Muscle of leg (tissue), 16 donors: ENCODE measurements at places on chromosomes 11 and 22. TPM values are rescaled to one million over a fixed set of nuclear protein-coding genes. Genes with fewer than 3 reads are reported as not detected.
A peak's percentile ranks its signal among the peaks of the same experiment; 100 is the strongest.

- H3K4me3 ChIP-seq, result no peak overlapping the region
- no peaks in the 10 kb centered on the region for H3K27me3 ChIP-seq
- peaks cover 31% of the 10 kb centered on the region for H3K4me1 ChIP-seq
- no peak overlapping the region for H3K27ac ChIP-seq
- H3K36me3 ChIP-seq, result peaks cover 10% of the 10 kb centered on the region
Measured at GRCh38 chr11:12234221-12234620, 123.8 kb downstream of the MICAL2 start.

DNA sequence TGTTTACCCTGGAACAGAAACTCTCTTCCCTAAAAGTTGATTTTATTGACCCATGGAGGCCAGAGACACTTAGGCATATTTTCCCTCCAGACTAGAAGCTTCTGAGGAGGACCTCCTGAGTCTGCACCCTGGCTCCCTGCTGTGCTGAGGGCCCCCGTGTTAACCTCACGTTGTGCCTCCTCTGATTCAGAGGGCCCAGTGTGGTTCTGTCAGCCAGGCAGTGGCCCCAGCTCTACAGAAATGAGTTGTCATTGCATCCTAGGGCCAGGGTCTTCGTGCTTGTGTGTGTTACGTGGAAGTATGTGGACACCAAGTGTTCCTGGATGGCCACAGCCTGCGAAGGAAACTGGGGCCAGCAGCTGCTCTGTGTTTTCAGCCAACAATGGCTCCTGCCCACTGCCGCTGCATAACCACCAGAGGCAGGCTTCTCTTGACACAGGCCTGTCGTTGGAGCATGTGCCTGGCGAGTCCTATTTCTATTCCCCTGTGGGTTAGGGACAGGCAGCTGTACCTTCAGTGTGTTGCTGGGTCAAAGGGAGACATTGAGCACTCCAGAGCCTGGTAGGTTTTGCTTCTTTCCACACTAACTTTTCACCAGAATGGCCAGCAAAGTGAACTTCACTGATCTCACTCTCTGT is 44.5 kb downstream of the MED15 start:
- H3K36me3 ChIP-seq, result peaks cover 34% of the 10 kb centered on the region
- peak overlapping the region; percentile 90 for H3K27ac ChIP-seq
- no peak overlapping the region for H3K4me3 ChIP-seq

DNA sequence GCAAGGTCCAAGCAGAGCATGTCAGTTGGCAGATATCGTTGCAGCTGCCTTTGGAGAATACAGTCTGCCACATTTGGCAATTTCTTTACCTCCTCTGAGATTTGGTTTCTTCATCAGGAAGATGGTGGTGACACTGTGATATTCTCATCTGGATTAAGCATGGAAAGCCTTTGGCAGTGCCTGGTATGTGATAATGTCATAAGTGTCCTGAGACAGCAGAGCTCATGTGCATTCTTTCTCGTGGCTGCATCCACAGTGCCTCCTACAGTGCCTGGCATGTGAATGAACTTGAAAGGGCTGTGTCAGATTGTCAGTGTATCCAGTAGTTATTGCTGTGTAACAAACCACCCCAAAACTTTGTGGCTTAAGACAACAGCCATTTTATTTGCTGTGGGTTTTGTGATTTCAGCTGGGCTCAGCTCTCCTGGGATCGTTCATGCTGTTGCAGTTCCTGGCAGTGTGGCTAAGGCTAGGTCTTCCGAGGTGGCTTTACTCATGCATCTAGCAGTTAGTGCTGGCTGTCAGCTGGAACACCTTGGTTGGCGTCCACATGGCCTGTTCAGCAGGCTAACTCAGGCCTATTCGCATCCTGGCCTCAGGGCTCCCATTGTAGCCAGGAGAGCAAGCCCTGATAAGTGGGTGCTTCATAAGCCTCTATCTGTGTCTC is 35.7 kb upstream of the MICAL2 start:
- peaks cover 6% of the 10 kb centered on the region for H3K4me1 ChIP-seq
- no peak overlapping the region for H3K4me3 ChIP-seq
- no peaks in the 10 kb centered on the region for H3K27me3 ChIP-seq
- DNase-seq, result no peak

DNA sequence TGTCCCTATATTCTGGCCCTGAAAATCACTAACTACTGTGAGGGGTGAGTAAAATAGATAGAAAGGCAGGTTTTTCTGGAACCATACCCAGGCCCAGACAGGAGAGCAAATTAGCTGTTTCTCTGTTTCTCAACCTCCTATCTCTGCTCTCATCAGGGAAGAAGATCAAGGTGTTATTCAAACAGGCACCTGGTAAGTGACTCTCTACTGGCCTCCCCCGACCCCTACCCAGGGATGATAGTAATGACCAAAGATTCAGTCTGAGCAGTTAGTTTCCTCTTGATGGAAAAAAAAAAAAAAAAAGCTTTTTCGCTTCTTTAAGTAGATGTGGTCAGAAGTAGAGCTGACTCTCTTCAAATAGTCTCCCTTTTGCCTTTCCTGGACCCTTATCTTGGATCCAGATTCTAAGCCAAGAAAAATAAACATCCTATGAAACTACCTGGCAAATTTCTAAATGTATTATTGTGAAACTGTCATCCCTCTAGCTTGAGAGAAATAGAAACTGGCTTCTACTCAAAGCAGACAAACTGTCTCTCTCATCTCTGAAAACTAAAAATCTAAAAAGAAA is 9.9 kb downstream of the LRRC4C start:
- no peaks in the 10 kb centered on the region for H3K27me3 ChIP-seq
- H3K4me3 ChIP-seq, result no peak overlapping the region
- H3K27ac ChIP-seq, result no peak overlapping the region

DNA sequence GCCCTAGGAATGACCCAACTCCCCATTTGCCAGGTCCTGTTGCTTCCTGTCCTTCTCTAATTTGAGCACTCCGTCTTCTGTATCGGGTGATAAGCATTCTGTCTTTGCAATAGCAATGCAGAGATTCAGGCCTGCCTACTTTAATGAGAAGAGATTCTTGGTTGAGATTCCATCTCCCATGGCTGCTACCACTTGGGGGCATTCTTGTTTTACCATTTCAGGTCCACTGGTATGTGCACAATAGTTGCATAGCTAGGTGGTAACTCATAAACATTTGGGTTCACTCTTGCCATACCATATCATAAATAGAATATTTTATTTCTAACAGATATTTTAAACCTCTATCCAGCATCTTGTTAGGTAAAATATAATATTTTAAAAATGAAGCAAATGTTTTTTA is 34.4 kb upstream of the CALCB start:
- no peak overlapping the region for H3K27ac ChIP-seq
- no peaks in the 10 kb centered on the region for H3K4me1 ChIP-seq
- peaks cover 2% of the 10 kb centered on the region for H3K27me3 ChIP-seq
- H3K4me3 ChIP-seq, result no peak overlapping the region

GRCh38 chr22:46362203-46362933 is 26.9 kb downstream of the TRMU start:
- peaks cover 5% of the 10 kb centered on the region for H3K27me3 ChIP-seq
- peaks cover 8% of the 10 kb centered on the region for H3K36me3 ChIP-seq
- no peak overlapping the region for H3K27ac ChIP-seq

USP2 gene
- total RNA-seq, result 8.3 TPM

ZP1 gene
- not detected for total RNA-seq

DNA sequence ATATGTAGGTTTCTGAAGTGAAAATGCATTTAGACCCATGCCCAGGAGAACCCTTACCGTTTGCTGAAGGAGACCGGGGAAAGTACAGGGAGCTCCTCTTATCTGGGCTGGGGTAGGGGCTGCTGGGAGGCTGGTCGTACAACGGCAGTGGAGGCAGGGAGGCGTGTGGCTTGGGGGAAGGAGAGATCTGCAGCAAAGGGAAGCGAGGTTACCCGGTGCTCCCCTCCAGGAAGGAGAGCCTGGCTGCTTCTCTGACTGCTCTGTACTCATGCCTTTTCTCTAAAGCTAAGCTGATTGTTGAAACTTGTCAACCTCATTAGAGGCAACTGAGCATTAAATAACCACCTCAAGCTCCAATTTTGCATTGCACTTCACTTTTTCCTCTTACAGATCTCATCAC is 27.2 kb downstream of the ATG16L2 start:
- peaks cover 56% of the 10 kb centered on the region for H3K36me3 ChIP-seq
- H3K27ac ChIP-seq, result no peak overlapping the region
- H3K4me1 ChIP-seq, result peaks cover 14% of the 10 kb centered on the region
- H3K27me3 ChIP-seq, result no peaks in the 10 kb centered on the region

HSPB2 gene
- total RNA-seq, result 63.2 TPM

DNA sequence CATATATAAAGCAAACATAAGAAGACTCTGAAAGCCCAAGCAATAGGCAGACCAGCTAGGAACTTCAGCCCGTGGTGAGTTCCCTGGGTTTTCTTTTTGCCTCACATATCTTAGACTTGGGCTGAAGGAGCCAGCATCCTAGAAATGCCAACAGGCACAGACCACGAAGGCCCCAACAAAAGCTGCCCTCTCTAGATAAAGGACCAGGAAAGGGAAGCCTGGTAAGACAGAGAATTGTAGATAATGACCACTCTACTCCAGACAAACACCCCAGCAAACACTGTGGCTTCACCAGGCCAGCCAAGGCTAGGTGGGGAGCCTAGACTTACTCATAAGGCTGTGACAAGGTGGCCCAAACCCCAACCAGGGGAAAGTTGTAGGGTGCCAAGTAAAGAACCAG is 11.2 kb downstream of the GAL start:
- no peaks in the 10 kb centered on the region for H3K4me1 ChIP-seq
- DNase-seq, result no peak
- no peaks in the 10 kb centered on the region for H3K36me3 ChIP-seq
- no peak overlapping the region for H3K4me3 ChIP-seq
- peaks cover 8% of the 10 kb centered on the region for H3K27me3 ChIP-seq
- no peak overlapping the region for H3K27ac ChIP-seq

DDI1 gene
- not detected for total RNA-seq

DNA sequence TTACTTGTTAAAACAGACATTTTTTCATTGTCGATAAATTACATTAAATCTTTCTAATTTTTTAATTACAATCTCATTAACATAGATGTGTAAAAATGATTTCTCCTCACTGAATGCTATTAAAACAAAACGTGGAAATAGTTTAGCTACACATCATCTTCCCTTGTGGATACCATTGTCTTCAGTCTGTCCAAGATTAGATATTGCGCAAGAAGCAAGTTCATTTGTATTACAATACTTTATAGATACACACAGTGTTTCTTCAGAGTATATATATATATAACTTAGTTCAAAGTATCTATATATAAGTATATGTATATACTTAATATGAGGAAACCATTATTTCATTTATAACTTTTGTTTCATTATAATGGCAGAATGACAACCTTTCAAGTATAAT is 883.3 kb upstream of the CNTN5 start:
- no peaks in the 10 kb centered on the region for H3K36me3 ChIP-seq
- no peaks in the 10 kb centered on the region for H3K27me3 ChIP-seq
- H3K4me3 ChIP-seq, result no peak overlapping the region
- H3K27ac ChIP-seq, result no peak overlapping the region

GRCh38 chr22:36166518-36167220 is 6.1 kb upstream of the APOL3 start:
- H3K4me3 ChIP-seq, result no peak overlapping the region
- DNase-seq, result no peak
- H3K27me3 ChIP-seq, result no peaks in the 10 kb centered on the region
- no peaks in the 10 kb centered on the region for H3K36me3 ChIP-seq
- no peak overlapping the region for H3K27ac ChIP-seq
